ENCODE measurements at places on chromosomes 7 and 10. TPM values are rescaled to one million over a fixed set of nuclear protein-coding genes. Genes with fewer than 3 reads are reported as not detected.

CLDN12 gene
- 37.9 TPM for total RNA-seq

DNA sequence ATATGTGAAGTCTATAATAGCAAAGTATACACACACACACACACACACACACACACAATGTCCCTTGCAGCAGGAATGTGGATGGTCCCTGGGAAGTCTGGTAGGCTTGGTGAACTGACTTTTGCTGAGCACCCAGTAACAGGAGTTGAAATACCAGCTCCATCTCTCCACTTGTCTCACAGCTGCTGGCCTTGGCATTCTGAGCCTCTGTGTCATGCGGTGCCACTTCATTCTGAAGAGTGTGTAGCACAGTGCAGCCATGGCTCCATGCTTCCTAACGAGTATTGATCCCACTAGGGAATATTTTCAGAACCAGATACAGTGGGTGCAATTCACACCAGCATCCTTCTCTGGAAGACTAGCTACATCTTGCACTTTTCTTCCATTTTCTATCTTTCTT lies 192.4 kb downstream of the ADARB2 start:
- no peak for DNase-seq
- H3K4me3 ChIP-seq = no peak overlapping the region
- H3K36me3 ChIP-seq = no peaks in the 10 kb centered on the region
- H3K27me3 ChIP-seq = no peaks in the 10 kb centered on the region

DNA sequence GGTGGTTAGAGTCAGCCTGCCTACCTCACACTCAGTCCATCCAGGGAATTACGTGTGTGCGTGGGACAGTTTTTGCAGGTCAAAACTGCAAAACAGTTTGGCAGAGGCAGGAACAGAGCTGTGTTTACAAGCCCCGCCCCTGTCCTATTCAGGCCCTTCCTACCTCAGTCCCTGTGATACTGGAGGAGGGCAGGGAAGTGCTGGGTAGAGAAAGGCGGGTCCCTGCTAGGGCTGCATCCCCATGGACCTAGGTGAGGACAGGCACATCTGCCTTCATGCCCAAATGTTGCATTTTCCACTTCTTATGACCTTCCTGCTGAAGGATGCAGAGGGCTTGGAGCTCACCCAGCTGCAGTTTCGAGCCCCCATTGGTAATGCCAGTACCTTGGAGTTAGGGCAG lies 25.1 kb downstream of the SBDS start:
- H3K36me3 ChIP-seq = no peaks in the 10 kb centered on the region
- DNase-seq = no peak
- H3K27ac ChIP-seq = no peak overlapping the region
- H3K27me3 ChIP-seq = no peaks in the 10 kb centered on the region

GRCh38 chr7:36075561-36075960 lies 77.5 kb upstream of the EEPD1 start:
- DNase-seq = no peak
- H3K4me1 ChIP-seq = peaks cover 5% of the 10 kb centered on the region
- no peak overlapping the region for H3K4me3 ChIP-seq
- no peaks in the 10 kb centered on the region for H3K36me3 ChIP-seq

GRCh38 chr10:21849607-21850006 lies 153.9 kb downstream of the DNAJC1 start:
- peaks cover 2% of the 10 kb centered on the region for H3K36me3 ChIP-seq
- no peak overlapping the region for H3K4me3 ChIP-seq

DNA sequence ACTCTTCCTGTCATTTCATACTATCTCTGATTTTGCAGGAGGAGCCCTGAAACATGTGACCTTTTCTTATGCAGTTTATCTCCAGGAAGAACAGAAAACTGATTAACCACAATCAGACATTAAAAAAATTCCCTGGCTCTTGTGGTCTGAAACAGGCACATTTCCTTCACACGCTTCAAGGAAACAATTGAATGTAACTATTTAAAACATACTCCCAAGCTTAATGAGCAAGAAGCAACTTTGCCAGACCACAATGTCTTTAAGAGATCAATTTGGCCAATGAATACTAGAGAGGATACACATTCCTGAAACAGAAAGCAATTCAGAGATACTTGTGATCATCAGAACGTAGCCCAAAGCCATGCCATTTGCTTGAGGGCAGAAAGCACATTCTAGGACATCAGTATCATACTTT lies 65.8 kb downstream of the PIP4K2A start:
- peak; percentile 85 for DNase-seq
- no peaks in the 10 kb centered on the region for H3K36me3 ChIP-seq
- H3K27me3 ChIP-seq = no peaks in the 10 kb centered on the region
- peak overlapping the region; percentile 1 for H3K27ac ChIP-seq
- H3K4me1 ChIP-seq = peaks cover 7% of the 10 kb centered on the region

DNA sequence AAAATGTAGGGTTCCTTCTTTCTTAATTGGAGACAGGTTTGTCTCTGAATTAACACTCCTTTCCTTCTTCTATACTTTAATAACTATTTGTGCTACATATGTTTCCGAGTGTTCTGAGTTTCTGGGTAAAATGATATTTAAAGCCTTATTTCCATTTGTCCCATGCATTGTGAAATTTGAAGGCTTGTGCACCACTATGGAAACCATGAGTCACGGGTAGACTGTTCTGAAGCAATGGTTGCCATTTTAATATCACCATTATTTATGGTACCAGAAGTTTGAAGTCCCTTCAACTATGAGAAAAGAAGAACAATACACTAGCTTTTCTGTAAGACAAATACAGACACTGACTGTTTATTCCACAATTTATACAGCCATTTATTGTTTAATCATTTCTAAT lies 44.7 kb upstream of the ZEB1 start:
- no peak for DNase-seq
- no peaks in the 10 kb centered on the region for H3K27me3 ChIP-seq
- no peak overlapping the region for H3K4me3 ChIP-seq
- no peaks in the 10 kb centered on the region for H3K36me3 ChIP-seq

GRCh38 chr10:83522881-83523386 lies 616.4 kb upstream of the GHITM start:
- peaks cover 17% of the 10 kb centered on the region for H3K4me1 ChIP-seq
- DNase-seq = peak; percentile 98
- H3K36me3 ChIP-seq = no peaks in the 10 kb centered on the region
- H3K27me3 ChIP-seq = no peaks in the 10 kb centered on the region
- peak overlapping the region; percentile 95 for H3K27ac ChIP-seq

SHLD2 gene
- 23.2 TPM for total RNA-seq

PBLD gene
- 5.7 TPM for total RNA-seq

- H3K27me3 ChIP-seq = no peaks in the 10 kb centered on the region
- no peak overlapping the region for H3K4me3 ChIP-seq
- peaks cover 3% of the 10 kb centered on the region for H3K36me3 ChIP-seq
- H3K4me1 ChIP-seq = no peaks in the 10 kb centered on the region
- H3K27ac ChIP-seq = no peak overlapping the region
- DNase-seq = no peak
Observed at GRCh38 chr10:80526218-80526617, 11.5 kb upstream of the SH2D4B start.

RPEL1 gene
- total RNA-seq = not detected

GRCh38 chr10:6565588-6565987 lies 14.5 kb downstream of the PRKCQ start:
- no peaks in the 10 kb centered on the region for H3K27me3 ChIP-seq
- no peaks in the 10 kb centered on the region for H3K36me3 ChIP-seq
- no peak overlapping the region for H3K27ac ChIP-seq
- no peak overlapping the region for H3K4me3 ChIP-seq
- no peak for DNase-seq

CPEB3 gene
- total RNA-seq = 1.2 TPM

- DNase-seq = no peak
- no peaks in the 10 kb centered on the region for H3K36me3 ChIP-seq
- no peak overlapping the region for H3K4me3 ChIP-seq
- H3K27me3 ChIP-seq = no peaks in the 10 kb centered on the region
- H3K27ac ChIP-seq = no peak overlapping the region
- H3K4me1 ChIP-seq = peaks cover 15% of the 10 kb centered on the region
Observed at GRCh38 chr10:84497978-84498377, 169.6 kb downstream of the CCSER2 start.

- H3K27ac ChIP-seq = no peak overlapping the region
- H3K36me3 ChIP-seq = no peaks in the 10 kb centered on the region
- DNase-seq = no peak
- H3K4me1 ChIP-seq = no peaks in the 10 kb centered on the region
- no peaks in the 10 kb centered on the region for H3K27me3 ChIP-seq
Observed at GRCh38 chr10:98569853-98570252, 123.1 kb upstream of the HPS1 start.

GRCh38 chr7:129940329-129940728 lies 12.4 kb downstream of the UBE2H start:
- no peak for DNase-seq
- no peak overlapping the region for H3K27ac ChIP-seq
- H3K36me3 ChIP-seq = peaks cover 4% of the 10 kb centered on the region
- no peaks in the 10 kb centered on the region for H3K27me3 ChIP-seq
- no peaks in the 10 kb centered on the region for H3K4me1 ChIP-seq

CTNNA3 gene
- 0.75 TPM for total RNA-seq

GRCh38 chr10:22342421-22342820 lies 2.9 kb upstream of the SPAG6 start:
- peaks cover 8% of the 10 kb centered on the region for H3K4me1 ChIP-seq
- H3K4me3 ChIP-seq = no peak overlapping the region
- H3K36me3 ChIP-seq = no peaks in the 10 kb centered on the region
- H3K27me3 ChIP-seq = peaks cover 82% of the 10 kb centered on the region
- H3K27ac ChIP-seq = no peak overlapping the region
- no peak for DNase-seq

SEM1 gene
- total RNA-seq = 50.8 TPM

XRCC2 gene
- total RNA-seq = 1.6 TPM

GRCh38 chr7:33423646-33424020 lies 294.3 kb downstream of the BBS9 start:
- peaks cover 4% of the 10 kb centered on the region for H3K4me1 ChIP-seq
- no peaks in the 10 kb centered on the region for H3K36me3 ChIP-seq
- no peak overlapping the region for H3K4me3 ChIP-seq

DNA sequence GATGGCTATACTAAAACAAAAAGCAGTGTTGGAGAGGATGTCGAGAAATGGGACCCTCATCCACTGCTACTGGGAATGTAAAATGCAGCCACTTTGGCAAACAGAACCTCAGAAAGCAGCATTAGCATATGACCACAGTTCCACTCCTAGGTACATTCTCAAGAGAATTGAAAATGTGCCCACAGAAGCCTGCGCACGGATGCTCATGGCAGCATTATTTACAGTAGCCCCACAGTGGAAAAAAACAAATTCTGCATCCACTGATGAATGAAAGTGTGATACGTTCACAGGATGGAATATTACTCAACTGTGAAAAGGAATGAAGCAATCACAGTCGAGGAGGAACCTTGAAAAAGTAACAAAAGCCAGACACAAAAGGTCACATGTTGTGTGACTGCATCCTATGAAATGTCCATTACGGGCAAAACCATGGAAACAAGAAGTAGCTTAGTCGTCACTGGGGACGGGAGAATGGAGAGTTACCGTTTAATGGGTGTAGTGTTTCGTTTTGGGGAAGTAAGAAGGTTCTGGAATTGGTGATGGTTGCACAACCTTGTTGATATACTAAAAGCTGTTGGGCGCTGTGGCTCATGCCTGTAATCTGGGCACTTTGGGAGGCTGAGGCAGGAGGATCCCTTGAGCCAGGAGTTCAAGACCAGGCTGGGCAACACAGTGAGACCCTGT lies 2.5 kb upstream of the UPK3B start:
- H3K27ac ChIP-seq = no peak overlapping the region
- no peaks in the 10 kb centered on the region for H3K27me3 ChIP-seq
- no peak for DNase-seq
- H3K36me3 ChIP-seq = no peaks in the 10 kb centered on the region

GRCh38 chr10:114871379-114871778 lies 49.8 kb downstream of the FHIP2A start:
- no peaks in the 10 kb centered on the region for H3K36me3 ChIP-seq
- no peaks in the 10 kb centered on the region for H3K27me3 ChIP-seq
- DNase-seq = no peak
- H3K4me3 ChIP-seq = no peak overlapping the region
- no peak overlapping the region for H3K27ac ChIP-seq
- peaks cover 21% of the 10 kb centered on the region for H3K4me1 ChIP-seq

DNA sequence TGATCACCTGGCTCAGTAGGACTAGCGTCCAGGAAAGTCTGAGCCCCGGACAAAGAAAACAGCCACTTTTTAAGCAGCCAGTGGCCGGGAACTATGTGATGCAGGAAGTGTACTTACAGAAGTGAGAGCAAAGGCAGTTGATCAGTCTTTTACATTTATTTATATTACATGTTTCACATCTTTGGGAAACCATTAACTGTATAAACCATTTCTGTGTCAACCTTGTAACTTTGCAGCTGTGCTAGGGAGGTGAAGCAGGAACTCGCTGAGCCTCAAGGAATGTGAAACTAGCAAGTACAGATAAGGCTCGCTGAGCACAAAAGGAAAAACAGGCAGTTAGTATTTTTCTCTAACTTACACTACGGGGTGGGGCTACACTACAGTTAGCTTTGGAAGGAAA lies 39.9 kb upstream of the HECW1 start:
- no peaks in the 10 kb centered on the region for H3K36me3 ChIP-seq
- H3K4me1 ChIP-seq = no peaks in the 10 kb centered on the region
- no peak overlapping the region for H3K27ac ChIP-seq
- peaks cover 3% of the 10 kb centered on the region for H3K27me3 ChIP-seq

- H3K27me3 ChIP-seq = no peaks in the 10 kb centered on the region
- no peaks in the 10 kb centered on the region for H3K36me3 ChIP-seq
- H3K27ac ChIP-seq = peak overlapping the region; percentile 49
- no peak overlapping the region for H3K4me3 ChIP-seq
Observed at GRCh38 chr7:142583446-142583845, 165.8 kb upstream of the PRSS1 start.

LEP gene
- total RNA-seq = not detected

DNA sequence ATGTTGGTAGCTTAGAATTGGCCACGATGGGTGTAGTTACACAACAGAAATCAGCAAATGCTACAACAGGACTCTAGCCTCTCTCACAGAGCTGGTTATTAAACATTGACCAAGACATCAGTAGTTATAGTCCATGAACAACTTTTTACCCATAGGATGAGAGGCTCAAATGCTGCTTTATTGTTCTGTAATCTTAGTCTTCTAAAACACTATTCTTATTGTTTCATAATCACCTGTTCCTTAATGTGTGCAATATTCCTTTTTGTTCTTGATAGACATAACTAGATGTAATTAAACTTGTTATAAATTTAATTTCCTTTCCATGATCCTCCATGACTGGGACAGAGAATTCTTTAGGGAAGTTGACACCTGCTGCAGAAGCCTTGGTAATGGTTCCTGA lies 356.9 kb downstream of the EXOC4 start:
- DNase-seq = no peak
- H3K27me3 ChIP-seq = no peaks in the 10 kb centered on the region
- no peak overlapping the region for H3K27ac ChIP-seq

DNA sequence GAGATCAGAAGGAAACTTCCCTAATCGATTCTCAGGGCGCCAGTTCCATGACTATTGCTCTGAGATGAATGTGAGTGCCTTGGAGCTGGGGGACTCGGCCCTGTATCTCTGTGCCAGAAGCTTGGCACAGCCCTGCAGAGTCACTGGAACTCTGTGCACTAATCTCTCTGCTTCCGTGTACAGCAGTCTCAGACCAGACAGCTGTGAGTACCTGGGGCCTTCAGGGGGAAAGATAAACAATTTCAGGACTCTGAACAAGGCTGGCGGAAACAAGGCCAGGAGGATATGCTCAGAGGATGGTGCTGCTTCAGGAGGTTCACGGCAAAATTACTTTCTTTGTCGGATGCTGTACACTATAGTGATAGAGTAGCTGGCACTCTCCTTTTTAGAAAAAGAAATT lies 131.7 kb upstream of the PRSS58 start:
- H3K27me3 ChIP-seq = no peaks in the 10 kb centered on the region
- no peaks in the 10 kb centered on the region for H3K36me3 ChIP-seq
- H3K4me3 ChIP-seq = no peak overlapping the region
- H3K27ac ChIP-seq = no peak overlapping the region
- DNase-seq = no peak

- H3K36me3 ChIP-seq = no peaks in the 10 kb centered on the region
- H3K4me1 ChIP-seq = peaks cover 19% of the 10 kb centered on the region
- no peak for DNase-seq
Observed at GRCh38 chr10:14554091-14554490, 220.6 kb downstream of the FAM107B start.
